ENCODE measurements at places on chromosomes 12 and 14. TPM values are rescaled to one million over a fixed set of nuclear protein-coding genes. Genes with fewer than 3 reads are reported as not detected.

GRCh38 chr14:77250927-77251326 lies 20.1 kb downstream of the NGB start:
- DNase-seq = no peak

DNA sequence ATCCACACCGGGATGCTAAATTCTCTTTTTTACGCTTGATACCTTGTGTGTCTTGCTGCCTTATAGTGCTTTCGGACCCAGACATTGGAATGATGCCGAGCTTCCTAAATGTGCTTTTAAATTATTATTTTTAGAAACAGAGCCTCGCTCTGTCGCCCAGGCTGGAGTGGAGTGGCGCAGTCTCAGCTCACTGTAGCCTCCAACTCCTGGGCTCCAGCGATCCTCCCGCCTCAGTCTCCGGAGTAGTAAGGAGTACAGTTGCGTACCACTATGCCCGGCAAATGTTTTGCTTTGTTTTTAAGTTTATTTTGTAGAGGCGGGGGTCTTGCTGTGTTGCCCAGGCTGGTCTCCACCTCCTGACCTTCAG lies 489 bp upstream of the EML5 start:
- no peak for DNase-seq

GRCh38 chr14:20657216-20658211 lies 16.0 kb upstream of the OR6S1 start:
- DNase-seq = no peak

GRCh38 chr12:109727039-109727723 lies 13.6 kb downstream of the FAM222A start:
- DNase-seq = no peak

GRCh38 chr14:75018694-75019093 lies 16.0 kb downstream of the EIF2B2 start:
- DNase-seq = no peak

DNA sequence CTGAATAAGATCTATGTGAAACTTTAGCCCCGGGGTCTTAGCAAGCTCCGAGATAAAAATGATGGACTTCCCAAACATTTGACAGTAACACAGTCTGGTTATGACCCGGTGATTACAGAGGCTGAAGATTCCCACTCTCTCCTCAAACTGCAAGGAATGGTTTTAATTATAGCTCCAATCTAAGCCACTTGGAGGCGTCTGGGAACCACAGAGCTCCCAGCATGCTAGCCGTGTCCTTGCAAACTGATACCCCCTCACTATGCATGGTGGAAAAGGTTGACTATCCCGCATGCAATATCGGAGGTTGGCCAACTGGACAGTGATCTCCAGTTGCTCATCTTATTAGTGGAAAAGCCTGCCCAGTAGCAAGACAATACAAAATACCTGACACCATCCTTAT lies 76.5 kb upstream of the GRIN2B start:
- no peak for DNase-seq

GRCh38 chr12:84661786-84662185 lies 250.8 kb downstream of the SLC6A15 start:
- no peak for DNase-seq

DNA sequence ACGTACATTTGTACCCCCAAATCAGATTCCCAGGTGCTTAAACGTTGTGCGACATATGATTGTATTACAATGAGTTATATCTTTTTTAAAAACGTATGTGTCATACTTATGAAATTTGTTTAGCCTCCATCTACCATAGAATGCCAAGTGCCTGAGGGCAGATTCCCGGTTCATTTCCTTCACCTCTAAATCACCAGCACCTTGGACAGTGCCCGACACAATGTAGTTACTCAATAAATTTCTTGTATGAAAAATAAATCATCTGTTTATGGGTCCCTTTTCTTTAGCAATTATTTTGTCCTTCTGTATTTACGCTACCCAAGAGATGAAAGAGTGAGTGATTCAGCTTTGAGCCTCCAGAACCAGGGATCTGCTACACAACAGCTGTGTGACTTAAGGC lies 157.4 kb downstream of the TBX5 start:
- no peak for DNase-seq

GRCh38 chr12:95949477-95950206 lies 6.5 kb downstream of the AMDHD1 start:
- no peak for DNase-seq

- no peak for DNase-seq
Measured at GRCh38 chr12:109833307-109834189, at the start of gene TRPV4. Gene TRPV4, minus strand, starts transcription at chr12:109833398. Its CDS starts 18,602 bp downstream, at chr12:109814796.

DNA sequence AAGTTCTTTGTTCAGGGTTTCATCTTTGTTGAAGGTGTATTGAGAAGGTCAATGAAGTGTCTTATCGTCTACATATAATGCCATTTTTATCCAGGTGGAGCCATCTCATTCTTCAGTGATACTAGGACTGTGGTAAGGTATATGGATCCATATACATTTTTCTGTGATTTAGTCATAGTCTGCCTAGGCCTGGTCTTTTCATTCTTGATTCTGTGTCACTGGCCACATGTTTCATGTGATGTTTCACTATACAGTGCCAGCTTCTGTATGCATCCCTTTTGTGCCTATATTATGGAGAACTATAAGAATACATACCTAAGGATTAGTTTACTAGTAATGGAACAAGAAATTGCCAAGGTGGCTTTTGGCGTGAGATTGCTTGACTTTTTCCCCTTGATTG lies 40.5 kb downstream of the VEZT start:
- DNase-seq = no peak

Gene HEBP1
- 146 TPM for total RNA-seq

- no peak for DNase-seq
Measured at GRCh38 chr14:90758959-90759358, 57.3 kb downstream of the TTC7B start.

DNA sequence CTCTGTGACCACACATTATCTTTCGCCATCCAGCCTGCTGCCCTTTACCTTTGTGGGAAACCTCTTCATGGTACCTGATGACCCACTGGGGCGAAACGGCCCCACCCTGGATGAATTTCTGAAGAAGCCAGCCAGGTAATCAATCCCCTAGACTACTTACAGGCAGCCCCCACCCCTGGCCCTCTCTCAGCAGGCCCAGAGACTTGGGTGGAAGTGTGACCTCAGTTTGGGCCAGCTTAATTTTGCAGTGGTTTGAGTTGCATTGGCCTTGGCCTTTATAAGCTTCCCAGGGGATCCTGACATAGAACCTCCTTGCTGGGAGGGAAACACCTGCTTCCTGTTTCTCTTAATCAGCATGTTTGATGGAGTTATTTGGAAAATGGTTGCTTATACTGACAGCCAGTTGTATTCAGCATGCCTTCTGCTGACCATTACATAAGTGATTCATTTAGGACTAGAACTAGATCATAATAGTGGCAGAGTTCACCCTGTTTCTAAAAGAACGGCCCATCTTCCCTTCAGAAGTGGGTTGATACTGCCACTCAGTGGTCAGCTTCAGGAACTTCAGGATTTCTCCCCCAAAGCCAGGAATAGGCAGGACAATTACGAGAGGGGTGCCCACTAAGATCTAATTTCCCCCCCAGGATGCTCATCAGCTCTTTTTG lies 6.1 kb downstream of the SDR39U1 start:
- DNase-seq = no peak

GRCh38 chr14:105154476-105154871 lies 14.1 kb downstream of the JAG2 start:
- DNase-seq = no peak

Gene MYH6
- 0.50 TPM for total RNA-seq

GRCh38 chr12:98465950-98466602 lies 49.3 kb upstream of the TMPO start:
- no peak for DNase-seq

DNA sequence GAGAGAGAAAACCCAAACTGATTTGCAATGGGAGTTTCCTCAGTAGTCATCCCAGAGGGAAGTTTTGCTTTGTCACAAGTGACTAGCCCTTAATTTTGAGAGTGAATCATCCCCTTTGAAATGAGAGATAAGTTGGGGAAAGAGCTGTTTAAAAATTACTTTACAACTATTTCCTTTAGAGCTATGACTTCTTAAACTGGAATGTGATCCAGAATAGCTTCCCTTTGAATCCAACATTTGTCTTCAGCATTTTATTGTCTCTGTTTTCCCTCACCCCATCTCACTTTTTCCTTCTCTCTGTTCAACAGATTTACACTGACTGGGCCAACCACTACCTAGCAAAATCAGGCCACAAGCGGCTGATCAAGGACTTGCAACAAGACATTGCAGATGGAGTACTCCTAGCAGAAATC lies 109.3 kb downstream of the NAV3 start:
- no peak for DNase-seq

Gene CBLN3
- total RNA-seq = 1.4 TPM

Gene AVPR1A
- 5.1 TPM for total RNA-seq

Gene C3AR1
- not detected for total RNA-seq

GRCh38 chr14:89442280-89442679 lies 25.2 kb upstream of the FOXN3 start:
- DNase-seq = no peak

- no peak for DNase-seq
Measured at GRCh38 chr12:1608713-1609119, 14.3 kb upstream of the FBXL14 start.

- DNase-seq = no peak
Measured at GRCh38 chr12:64057706-64058105, 164.4 kb downstream of the KICS2 start.

Gene ZFHX2
- 5.6 TPM for total RNA-seq

Gene SAMD4A
- total RNA-seq = 23.0 TPM

Measured in type B pancreatic cell (in vitro differentiated cells).